ENCODE measurements at places on chromosomes 4 and X. TPM values are rescaled to one million over a fixed set of nuclear protein-coding genes. Genes with fewer than 3 reads are reported as not detected.

- DNase-seq = no peak
These were observed 4.7 kb downstream of the RIPPLY1 start for GRCh38 chrX:106898462-106898861.

DNA sequence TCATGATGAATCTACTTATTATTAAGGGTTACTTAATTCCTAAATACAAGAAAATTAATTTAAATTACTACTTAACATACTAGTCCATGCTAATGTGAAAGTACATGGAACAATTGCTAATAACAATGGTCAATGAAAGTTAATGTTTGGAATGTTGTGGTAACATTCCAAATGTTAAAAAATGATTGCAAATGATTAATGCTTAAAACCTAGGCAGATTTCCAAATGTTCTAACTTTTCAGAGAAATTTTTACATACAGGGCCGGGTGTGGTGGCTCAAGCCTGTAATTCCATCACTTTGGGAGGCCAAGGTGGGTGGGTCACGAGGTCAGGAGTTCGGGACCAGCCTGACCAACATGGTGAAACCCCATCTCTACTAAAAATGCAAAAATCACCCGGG, 1851.3 kb upstream of the PCDH7 start:
- no peak for DNase-seq

DNA sequence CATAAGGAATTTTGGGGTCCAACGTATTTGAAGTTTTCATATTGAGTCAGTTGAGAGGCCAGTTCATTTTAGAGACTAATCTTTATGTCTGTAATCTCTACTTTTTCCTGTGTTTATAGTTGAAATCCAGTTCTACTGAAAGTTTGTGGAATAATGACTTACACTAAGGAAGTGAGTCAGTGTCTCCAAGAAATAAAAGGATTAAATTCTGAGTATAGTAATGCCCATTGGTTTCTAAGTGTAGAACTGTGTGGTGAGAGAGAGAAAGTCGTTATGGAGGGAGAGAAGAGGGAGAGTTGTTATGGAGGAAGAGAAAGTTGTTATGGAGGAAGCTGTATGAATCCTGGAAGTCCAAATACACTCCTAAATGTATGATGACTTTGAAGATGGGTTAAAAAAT, 264.6 kb upstream of the HAND2 start:
- no peak for DNase-seq

DNA sequence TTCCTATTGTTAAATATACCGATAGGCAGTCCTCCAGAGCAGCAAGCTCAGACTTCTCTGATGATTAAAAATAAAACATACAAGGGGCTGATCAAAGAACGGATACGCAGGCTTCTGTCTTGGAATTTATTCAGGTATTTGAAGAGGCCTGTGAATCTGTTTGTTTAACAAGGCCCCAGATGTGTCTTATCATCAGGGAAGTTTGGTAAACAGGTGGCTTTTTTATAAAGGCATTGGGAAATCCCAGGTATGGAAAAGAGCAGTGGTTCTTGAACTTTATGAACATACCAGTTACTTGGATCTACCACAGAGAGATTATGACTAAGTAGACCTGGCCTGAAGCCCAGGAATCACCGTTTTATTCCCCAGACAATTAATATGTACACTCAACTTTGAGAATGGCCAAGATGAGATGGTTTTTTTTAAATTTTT, 47.9 kb downstream of the SOWAHB start:
- no peak for DNase-seq

DNA sequence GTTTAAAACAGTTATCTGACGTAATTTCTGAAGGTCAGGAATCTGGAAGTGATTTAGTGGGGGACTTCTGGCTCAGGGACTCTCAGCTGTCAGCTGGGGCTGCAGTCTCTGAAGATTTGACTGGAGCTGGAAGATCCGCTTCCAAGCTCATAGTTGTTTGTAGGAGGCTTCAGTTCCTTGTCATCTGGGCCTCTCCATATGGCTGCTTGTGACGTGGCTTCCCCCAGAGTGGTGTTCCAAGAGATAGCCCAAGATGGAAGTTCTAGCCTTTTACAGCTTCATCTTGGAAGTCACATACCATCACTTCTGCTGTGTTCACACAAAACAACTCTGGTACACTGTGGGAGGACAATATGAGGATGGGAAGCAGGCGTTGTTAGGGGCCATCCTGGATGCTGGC, 2.1 kb downstream of the MPC1L start:
- no peak for DNase-seq

The NSUN7 gene
- polyA plus RNA-seq = 4.9 TPM

The RNF175 gene
- polyA plus RNA-seq = 0.33 TPM

The GPC4 gene
- polyA plus RNA-seq = 20.8 TPM

Data from aorta (tissue), 5 donors.